Ecto neural progenitor cell (in vitro differentiated cells): ENCODE measurements at places on chromosomes 3 and 15.
A peak's percentile ranks its signal among the peaks of the same experiment; 100 is the strongest.

DNA sequence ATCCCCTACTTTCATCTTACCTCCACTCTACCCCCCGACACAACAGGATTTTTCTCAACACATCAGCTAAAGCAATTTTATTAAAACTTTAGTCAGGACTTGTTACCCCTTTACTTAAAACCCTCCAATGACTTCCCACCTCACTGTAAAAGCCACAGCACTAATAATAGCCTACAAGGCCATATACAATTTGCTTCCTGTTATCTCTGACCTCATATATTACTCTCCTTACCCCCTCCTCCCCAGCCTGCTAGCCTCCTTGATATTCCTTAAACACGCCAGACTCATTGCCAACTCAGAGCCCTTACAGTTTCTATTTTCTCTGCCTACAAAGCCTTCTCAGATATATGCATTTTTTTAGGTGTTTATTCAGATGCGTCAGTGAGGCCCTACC is 54.4 kb downstream of the DCUN1D1 start:
- DNase-seq: no peak

DNA sequence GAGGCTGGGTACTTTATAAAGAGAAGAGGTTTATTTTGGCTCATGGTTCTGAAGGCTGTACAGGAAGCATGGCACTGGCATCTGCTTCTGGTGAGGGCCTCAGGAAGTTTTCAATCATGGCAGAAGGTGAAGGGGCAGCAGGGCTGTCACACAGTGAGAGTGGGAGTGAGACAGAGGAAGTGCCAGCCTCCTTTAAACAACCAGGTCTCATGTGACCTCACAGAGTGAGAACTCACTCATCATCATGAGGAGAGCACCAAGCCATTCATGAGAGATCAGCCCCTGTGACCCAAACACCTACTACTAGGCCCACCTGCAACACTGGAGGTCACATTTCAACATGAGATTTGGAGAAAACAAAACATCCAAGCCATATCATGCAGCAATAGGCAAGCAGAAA is 9.3 kb upstream of the RFTN1 start:
- DNase-seq: no peak

- DNase-seq: no peak
Measured at GRCh38 chr15:35540021-35540420, 5.9 kb downstream of the DPH6 start.

GRCh38 chr15:25179673-25180511 is 225.1 kb downstream of the SNRPN start:
- DNase-seq: peak; percentile 23

DNA sequence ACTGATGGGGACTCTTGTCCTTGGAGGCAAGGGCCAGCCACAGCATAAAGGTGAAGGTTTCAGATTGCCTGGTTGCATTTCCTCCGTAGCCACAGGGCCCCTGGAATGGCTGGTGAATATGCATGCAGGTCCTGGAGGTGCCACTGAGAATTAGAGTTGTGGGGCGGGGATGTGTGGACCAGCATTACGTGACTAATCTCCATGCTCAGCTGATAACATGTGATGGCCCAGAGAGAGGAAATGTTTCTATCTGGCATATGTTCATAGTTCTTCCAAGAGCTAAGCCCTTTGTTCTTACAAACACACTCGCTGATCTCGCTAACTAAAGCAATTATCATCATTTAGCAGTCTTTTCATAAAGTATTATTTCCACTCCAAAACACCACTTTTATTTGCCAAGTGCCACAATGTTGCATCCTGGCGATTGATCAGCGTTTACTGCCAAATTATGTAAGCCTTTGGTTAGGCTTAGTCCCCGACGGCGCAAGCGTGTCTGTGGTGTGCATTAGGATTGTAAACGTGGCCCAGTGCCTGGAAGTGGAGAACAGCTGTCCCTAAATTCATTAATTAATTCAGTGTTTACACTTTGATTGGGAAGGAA is 55.9 kb downstream of the CGNL1 start:
- DNase-seq: no peak

GRCh38 chr3:175270198-175270837 is 411.2 kb downstream of the NAALADL2 start:
- DNase-seq: no peak

DNA sequence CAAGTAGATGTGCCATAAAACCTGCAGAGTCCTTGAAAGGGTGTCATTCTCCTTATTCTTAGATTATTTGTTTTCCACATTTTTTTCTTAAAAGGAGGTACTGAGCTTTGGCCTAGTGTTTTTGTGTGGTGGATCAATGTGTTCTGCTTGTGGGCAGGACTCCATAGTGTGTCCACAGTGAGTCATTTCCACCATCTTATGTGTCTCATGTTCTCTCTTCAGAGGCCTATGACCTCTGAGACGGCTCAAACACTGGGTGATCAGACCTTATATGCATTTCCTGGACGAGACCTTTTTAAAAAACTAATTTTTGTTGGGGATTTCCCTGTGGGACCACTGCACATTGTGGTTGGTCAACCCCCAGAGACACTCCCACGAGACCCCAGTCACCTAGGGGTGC is 93.4 kb downstream of the CHCHD4 start:
- no peak for DNase-seq

- DNase-seq: no peak
Measured at GRCh38 chr3:50591196-50591741, 20.3 kb downstream of the CISH start.

- no peak for DNase-seq
Measured at GRCh38 chr15:63044645-63045464, 2.3 kb downstream of the TPM1 start.

- DNase-seq: no peak
Measured at GRCh38 chr3:193530231-193531165, 24.2 kb downstream of the ATP13A4 start.

DNA sequence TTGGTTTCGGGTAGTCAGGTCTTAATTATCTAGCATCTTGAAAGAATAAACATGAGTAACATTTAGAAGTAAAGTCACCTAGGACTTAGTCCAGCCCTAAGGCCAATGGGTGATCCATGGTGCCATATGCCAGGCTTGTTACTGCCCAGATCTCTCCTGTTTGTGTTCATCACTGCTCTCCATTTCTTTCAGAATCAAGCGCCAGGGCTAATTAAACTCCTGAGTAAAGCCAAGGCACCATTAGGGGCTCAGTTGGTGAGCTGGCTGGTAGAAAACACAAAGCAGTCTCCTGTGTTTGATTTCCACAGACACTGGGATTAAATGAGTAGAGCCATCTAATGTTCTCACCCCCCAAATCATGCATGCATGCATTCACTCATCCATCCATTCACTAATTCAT is 11.3 kb downstream of the CYP19A1 start:
- no peak for DNase-seq

GRCh38 chr3:179706233-179706632 is 53.4 kb downstream of the USP13 start:
- no peak for DNase-seq

GRCh38 chr15:87033056-87033455 is 953.4 kb downstream of the AGBL1 start:
- DNase-seq: no peak

GRCh38 chr3:56855856-56856512 is 54.2 kb upstream of the ARHGEF3 start:
- peak; percentile 70 for DNase-seq

- DNase-seq: no peak
Measured at GRCh38 chr3:160129459-160130061, 95.7 kb upstream of the C3orf80 start.

DNA sequence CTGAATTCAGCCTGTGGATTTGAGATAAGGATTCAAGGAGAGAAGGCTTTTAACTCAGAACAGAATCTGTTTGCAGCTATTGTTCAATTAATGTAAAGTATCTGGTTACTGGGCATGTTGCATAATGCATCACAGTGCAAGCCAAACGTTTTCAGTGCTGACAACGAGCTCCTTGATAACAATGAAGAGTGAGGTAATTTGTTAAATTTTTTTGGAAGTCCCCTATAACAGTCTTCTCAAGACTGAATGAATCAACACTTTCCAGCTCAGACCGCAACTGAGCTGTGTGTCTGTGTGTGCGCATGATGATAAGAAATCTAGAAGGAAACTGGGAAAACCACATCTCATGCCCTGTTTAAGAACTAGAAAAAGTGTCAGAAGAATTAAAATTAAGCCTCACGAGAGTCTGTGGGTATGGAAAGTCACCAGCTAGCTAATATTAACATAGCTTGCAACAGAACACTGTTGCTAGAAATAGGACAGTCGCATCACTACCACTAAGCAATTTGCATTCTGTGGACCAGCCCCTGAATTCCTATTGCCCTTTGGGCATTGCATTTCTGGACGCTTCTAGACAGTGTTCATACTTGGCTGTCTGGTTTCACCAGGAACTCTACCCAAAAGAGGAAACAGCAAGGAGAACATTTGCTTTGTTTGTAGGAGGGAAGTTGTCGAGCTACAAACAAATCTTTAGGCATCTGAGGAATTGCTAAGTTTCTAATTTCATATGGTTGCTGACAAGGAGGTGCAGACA is 43.7 kb upstream of the ATP2C1 start:
- DNase-seq: no peak

- DNase-seq: no peak
Measured at GRCh38 chr15:51816611-51817010, 12.8 kb upstream of the TMOD3 start.

- DNase-seq: no peak
Measured at GRCh38 chr3:112411425-112411824, 78.5 kb downstream of the CD200 start.

- peak; percentile 3 for DNase-seq
Measured at GRCh38 chr15:31799715-31800321, 230.5 kb upstream of the CHRNA7 start.

- no peak for DNase-seq
Measured at GRCh38 chr3:10090179-10090578, 17.9 kb downstream of the FANCD2OS start.

DNA sequence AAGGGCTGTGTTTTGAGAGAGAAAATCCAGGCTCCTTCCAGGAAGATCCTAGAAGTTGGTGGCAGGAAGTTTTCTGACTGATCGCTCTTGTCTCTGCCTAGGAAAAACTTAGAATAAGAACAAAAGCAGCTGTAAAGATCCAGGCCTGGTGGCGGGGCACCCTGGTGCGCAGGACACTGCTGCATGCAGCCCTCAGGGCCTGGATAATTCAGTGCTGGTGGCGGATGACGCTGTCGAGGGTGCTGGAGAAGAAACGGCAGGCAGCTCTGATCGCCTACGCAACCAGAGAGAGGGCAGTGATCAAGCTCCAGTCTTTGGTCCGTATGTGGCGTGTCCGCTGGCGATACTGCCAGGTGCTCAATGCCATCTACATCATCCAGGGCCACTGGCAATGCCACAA is 1.5 kb downstream of the IQCF2 start:
- no peak for DNase-seq

DNA sequence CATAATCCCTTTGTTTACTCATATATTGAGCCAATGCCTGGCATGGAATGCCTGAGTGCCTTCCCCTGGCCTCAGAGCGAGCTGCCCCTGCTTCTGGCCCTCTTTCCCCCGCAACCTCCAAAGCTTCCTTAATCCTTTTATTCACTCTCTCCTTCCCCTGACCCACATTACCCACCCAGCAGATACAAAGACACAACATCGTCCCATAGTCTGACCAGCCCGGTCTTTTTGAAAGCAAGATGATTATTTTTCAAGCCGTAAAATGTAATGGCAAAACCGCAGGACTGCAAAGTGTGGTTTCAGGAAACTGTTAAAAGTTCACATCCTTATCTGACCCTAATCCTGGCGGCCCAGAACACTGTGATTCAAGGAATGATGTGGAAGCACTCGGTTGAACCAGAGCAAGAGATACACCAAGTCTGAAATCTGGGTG is 78.4 kb upstream of the LRTM1 start:
- peak; percentile 60 for DNase-seq

- no peak for DNase-seq
Measured at GRCh38 chr3:50410608-50411139, 51.4 kb upstream of the TMEM115 start.

DNA sequence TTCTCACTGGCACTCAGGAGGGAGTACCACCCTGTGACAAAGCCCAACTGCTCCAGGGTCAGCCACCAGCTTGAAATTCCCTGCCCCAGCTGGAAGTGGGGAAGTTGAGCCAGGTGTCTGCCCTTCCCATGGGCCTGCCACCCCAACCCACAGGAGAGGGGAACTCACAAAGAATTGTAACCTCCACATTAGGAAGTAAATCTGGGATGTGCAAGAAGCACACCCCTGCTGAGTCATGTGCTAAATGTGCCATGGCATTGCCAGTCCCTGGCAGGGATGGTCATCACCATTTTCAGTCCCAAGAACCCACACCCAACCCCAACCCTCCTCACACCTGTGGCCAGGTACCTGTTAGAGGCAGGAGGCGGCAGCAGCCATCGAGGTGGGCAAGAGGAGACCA is 165.2 kb upstream of the THBS1 start:
- no peak for DNase-seq

- peak; percentile 86 for DNase-seq
Measured at GRCh38 chr3:31288641-31289100, 244.1 kb upstream of the STT3B start.

- no peak for DNase-seq
Measured at GRCh38 chr3:123755501-123755900, 128.6 kb downstream of the MYLK start.

DNA sequence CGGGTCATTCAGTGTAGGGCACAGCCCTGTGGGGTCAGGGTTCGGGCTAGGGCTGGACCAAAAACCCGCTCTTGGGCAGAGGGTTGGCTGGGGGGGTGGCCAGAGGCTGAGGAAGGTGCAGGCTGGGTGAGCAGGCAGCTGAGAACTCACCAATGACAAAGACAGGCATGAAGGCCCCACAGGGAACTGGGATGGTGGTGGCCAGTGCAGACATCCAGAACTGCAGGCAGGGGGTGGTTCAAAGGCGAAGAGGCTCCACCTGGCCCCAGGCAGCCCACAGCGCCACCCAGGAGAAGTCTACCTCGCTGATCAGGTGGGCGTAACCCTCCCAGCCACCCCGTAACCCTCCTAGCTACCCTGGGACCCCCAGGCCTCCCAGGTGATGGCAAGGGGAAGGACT is 6.7 kb downstream of the CLCN2 start:
- DNase-seq: no peak

DNA sequence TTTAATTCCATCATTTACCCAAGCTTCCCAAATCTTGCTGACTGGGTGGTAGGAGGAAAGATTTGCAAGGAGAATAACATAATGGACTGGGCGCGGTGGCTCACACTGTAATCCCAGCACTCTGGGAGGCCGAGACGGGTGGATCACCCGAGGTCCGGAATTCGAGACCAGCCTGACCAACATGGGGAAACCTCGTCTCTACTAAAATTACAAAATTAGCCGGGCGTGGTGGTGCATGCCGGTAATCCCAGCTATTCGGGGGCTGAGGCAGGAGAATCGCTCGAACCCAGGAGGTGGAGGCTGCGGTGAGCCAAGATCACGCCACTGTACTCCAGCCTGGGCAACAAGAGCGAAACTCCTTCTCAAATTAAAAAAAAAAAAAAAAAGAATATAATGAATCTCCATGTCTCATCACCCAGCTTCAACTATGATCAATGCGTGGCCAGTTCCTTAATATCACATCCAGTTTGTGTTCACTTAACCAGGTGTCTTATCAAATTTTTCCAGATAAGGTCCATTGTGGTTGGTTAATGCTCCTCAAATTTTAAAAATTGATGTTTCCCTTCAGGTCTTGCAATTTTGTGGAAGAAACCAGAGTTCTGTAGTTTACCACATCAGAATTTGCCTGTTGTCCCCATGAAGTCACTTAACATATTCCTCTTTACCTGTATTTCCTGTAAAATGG is 1.3 kb upstream of the ABCF3 start:
- no peak for DNase-seq
